KBM-7 (cell line): ENCODE measurements at places on chromosomes 11 and 22.

GRCh38 chr11:115700496-115700895 is 196.3 kb upstream of the CADM1 start:
- no peak for DNase-seq

GRCh38 chr11:46353698-46354097 is 6.4 kb downstream of the DGKZ start:
- no peak for DNase-seq

GRCh38 chr22:26851125-26851524 is 193.7 kb downstream of the MIAT start:
- no peak for DNase-seq

GRCh38 chr22:17390087-17390486 is 20.8 kb downstream of the CECR2 start:
- DNase-seq = no peak

- no peak for DNase-seq
These were observed at the start of gene BACE1-AS for GRCh38 chr11:117290809-117291396. Gene BACE1-AS, plus strand, starts transcription at chr11:117291346.

GRCh38 chr11:112612250-112612849 is 348.9 kb upstream of the NCAM1 start:
- no peak for DNase-seq

- DNase-seq = no peak
These were observed 5.5 kb upstream of the AGBL2 start for GRCh38 chr11:47720651-47721050.

GRCh38 chr11:133948711-133949110 is 8.1 kb downstream of the IGSF9B start:
- DNase-seq = no peak

- no peak for DNase-seq
These were observed 260.9 kb downstream of the KIRREL3 start for GRCh38 chr11:126739499-126740145.

DNA sequence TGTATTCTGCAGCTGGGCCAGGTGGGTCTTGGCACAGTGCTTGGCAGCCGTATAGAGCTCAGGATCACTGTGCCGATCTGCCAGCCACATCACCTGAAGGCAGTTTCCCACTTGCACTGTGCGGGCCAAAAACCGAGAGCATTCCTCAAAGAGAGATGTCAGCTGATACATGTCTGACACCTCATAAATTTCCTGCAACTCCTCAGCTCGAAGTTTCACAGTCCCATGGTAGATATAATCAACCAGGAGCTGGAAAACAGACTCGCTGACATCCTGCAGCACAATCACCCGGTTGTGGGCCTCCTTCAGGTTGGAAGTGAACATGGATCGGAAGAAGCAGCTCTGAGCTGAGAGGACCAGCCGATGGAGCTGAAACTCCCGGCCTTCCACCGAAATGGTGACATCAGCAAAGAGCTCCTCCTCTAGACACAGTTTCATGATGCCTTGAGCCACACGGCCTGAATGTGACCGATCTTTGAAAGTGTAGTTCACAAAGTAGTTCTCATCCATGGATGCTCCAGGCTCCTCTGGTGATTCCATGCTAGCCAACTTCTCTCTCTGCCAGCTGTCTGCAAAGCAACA is 1.2 kb downstream of the KBTBD4 start:
- no peak for DNase-seq

GRCh38 chr22:50544746-50545253 is 899 bp upstream of the KLHDC7B start:
- DNase-seq = no peak

GRCh38 chr11:2990617-2991451 is 1.3 kb downstream of the NAP1L4 start:
- peak; percentile 32 for DNase-seq

DNA sequence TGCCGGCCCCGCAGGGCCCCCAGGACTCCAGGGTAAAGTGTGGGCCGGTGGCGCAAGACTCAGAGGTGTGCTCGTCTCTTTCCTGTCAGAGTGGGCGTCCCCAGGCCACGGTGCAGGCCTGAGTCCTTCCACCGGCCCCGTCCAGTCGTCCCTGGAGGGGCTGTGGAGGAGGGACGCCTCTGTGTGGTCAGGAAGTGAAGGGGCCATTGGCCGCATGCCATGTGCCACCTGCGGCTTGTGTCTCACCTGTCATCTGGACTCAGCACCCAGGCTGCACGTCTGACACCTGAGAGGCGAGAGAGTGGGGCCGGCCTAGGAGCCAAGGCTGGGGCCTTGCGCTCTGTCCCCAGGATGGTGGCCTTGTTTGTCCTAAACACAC is 25.2 kb downstream of the MUC6 start:
- no peak for DNase-seq

DNA sequence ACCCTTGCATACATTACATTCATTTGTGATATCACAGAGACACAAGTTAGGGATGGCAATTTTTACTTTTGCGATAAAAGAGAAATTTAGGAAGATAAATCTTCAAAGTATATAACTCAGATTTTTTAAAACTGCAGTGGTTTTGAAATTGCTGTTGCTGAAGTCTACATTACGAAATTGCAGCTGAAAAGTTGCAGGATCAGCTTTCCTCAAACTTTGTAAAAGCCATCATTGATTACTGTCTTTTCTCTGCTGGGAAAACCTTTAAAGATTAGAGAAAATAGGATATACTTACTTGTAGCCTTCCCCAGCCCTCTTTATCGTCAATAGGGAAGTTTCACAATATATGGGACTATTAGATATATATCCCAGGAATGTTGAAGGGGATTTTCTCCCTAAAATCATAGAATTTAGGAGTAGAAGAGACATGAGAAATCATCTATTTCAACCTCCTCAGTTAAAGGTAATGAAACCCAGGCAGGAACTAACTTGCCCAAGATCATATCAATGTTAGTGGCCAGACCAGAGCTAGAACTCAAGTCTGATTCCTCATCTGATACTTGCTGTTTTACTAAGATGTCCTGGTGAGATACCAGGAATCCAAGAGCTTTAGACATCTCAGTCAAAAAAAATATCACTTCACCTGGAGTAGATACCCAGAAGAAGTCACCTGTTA is 10.4 kb upstream of the AGBL2 start:
- no peak for DNase-seq

DNA sequence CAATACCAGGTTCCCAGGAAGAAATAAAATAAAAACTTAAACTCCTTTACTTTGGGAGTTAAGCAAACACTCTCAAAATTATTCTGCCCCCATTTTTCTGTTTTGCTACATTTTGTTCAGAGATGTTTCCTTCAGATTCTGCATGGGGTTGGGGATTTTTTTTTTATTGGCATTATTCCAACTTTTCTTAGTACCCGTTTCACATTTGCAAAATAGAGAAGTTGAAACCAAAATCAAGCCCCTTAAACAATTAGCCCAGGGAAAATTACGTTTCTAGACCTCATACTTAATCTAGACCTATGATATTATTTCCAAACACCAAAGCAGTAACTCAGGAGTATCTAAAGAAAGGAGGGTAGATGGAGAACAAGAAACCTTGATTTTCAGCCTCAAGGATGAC is 20.6 kb upstream of the MS4A7 start:
- DNase-seq = peak; percentile 38

- no peak for DNase-seq
These were observed 116.5 kb upstream of the ANO5 start for GRCh38 chr11:22076271-22076930.

GRCh38 chr22:34414467-34415440 is 494.5 kb upstream of the LARGE1 start:
- peak; percentile 84 for DNase-seq

- DNase-seq = peak; percentile 34
These were observed at the start of gene TBX1 for GRCh38 chr22:19760058-19760950. Gene TBX1, plus strand, starts transcription at chr22:19760778. Its CDS starts 66 bp downstream, at chr22:19760844.

- DNase-seq = no peak
These were observed 29.8 kb upstream of the CHRM4 start for GRCh38 chr11:46421257-46421880.

- no peak for DNase-seq
These were observed 12.3 kb upstream of the DLAT start for GRCh38 chr11:112012874-112013273.

DNA sequence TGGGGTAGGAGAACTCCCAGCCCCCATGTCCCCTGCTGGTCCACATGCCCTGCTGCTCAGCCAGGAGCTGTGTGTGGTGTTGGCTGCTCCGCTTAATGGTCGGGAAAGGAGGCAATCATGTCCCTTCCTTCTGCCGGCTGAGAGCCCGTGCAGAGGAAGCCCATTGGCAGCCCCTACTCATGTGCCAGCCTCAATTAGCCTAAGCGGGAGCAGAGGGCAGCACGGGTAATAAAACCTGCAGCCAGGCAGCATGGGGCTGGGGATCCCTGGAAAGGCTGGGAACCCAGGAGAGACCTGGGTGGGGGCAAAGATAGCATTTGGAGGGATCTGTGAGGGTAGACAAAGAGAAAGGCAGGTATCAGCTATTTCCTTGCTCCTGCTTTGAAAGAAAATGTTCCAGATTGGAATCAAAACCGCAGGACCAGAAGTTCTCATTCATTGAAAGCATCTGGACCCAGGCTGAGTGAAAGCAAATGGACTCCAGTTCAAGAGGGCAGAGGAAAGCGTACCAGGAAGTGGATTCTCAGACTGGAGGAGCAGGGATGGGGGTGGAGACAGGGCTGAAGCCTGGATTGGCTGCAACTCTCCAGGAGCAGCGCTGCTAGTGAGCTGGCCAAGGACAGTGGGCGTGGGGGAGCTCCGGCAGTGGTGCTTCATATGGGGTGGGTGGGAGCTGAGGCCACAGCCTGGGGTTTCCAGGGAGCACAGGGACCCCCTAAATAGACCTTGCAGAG is 103.4 kb upstream of the NECTIN1 start:
- no peak for DNase-seq

DNA sequence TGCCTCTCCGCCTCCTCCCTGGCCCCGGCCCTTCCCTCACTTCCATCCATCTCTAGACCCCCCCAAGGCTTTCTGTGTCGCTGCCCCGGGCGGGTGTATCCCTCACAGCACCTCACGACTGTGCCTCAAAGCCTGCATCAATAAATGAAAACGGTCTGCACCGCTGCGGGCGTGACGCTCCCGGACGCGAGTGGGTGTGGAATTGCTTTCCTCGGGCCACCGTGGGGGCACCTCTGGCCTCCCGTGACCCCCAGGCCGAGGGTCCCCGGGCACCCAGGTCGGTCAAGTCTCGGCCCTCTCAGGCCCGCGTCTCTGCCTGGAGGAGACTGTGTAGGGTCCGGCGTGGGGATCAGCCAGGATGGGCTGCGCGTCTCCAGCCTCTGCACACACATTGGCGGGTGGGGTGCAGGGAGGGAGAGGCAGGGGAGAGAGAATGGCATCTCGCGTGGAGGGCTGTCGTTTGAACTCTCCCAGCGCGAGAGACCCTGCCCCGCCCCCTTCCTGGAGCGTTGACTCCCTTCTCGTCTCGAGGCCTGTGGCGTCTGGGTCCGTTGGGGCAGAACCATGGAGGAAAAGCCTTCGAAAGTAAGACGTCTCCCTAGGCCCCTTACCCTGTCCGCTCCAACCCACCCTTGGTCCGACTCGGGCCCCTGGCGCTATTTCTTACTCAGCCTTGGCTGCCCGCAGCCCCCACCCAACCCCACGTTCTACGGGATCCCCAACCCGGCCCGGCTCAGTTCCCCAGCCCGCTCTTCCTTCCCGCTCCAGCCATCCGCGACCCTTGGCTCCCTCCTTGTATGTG is at the start of gene CATSPERZ:
TSS of gene CATSPERZ (plus strand) at position 512 of the 802 bp plus-strand sequence. CDS start at position 565, 53 bp downstream.
- no peak for DNase-seq

DNA sequence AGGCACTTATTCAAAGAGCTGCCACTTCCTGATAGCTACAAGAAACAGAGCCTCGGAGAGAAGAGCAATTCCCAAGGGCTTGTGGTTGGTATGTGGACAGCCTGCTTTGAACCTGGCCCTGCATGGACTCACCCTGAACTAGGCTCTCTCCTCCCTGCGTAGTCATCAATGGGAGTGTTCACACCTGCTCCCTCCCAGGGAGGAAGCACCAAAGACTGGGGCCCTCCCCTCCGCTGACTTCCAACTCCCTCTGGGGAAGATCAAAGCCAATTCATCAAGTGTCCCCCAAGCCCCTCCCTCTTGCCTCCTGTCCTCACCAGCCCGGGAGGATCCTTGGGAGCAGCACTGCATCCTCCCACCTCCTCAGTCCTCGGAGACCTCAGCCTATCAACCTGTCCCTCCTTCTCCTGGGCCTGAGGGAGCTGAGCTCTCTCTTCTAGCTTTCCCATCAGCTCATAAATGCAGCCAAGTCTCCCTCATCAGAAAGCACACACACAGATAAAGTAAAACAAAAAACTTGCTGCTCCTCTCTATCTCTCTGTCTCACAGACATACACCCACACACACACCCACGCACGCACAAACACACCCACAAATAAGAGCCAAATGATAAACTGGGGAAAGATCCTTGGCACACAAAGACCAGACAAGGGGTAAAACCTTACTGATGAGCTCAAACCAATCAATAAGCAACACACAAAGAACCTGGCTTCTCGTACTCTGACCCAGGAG is 3.3 kb downstream of the A4GALT start:
- DNase-seq = no peak

- no peak for DNase-seq
These were observed 19.3 kb downstream of the PPARA start for GRCh38 chr22:46169628-46170027.

DNA sequence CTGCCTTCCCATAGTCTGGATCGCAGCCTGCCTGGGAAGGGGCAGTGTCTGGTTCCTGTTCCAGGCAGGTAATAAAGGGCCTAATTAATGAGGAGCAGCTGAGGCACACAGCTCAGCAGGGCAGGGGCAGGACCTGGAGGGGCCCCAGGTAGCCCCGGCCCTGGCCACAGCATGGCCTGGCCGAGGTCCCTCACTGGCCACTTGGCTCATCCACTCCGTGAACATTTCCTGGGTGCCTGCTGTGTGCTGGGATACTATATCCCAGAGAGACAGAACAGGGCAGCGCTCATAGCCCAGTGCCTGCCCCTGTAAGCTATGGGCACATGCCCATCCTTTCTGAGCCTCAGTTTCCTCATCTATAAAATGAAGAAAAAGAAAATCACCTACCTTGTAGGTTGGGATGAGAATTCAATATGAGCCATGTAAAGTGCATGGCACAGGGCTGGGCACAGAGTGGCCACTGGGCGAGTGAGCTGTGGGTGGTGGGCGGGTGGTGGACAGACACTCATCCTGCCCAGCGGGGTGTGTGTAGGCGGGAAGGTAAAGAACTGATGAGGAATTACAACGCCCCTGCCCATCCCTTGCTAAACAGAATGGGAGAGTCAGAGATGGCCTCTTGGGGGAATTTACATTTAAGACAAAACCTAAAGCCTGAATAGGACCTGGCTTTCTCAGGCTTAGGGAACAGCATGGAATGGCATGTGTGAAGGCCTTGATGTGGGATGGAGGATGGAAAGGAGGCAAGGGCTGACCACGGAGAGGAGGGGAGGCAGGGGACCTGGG is 9.2 kb downstream of the MYRF start:
- no peak for DNase-seq

GRCh38 chr11:3058753-3059664 is 1.8 kb upstream of the CARS1 start:
- DNase-seq = no peak

DNA sequence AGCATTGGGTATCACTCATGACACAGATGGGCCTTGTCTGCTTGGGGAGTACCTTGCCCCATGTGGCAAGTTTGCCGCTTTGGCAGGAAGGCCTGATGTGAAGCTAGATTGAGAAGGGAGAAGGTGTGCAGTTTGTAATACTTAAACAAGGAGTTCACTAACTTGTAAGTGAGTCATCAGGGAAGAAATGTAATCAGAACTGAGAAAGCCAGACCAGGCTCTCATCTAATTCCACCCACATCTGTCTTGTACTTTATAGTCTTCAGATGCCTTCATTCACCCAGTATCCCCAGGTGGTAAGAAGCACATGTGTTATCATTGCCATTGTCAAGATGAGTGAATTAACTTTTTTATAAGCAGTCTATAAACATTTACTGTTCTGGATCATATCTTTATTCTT is 116.0 kb upstream of the DDI1 start:
- no peak for DNase-seq

GRCh38 chr11:66281001-66281400 is 3.0 kb downstream of the CNIH2 start:
- no peak for DNase-seq

GRCh38 chr22:20423008-20423905 is 14.4 kb downstream of the SCARF2 start:
- DNase-seq = no peak
